HS-5 (cell line): ENCODE measurements at places on chromosomes 5 and 9.

DNA sequence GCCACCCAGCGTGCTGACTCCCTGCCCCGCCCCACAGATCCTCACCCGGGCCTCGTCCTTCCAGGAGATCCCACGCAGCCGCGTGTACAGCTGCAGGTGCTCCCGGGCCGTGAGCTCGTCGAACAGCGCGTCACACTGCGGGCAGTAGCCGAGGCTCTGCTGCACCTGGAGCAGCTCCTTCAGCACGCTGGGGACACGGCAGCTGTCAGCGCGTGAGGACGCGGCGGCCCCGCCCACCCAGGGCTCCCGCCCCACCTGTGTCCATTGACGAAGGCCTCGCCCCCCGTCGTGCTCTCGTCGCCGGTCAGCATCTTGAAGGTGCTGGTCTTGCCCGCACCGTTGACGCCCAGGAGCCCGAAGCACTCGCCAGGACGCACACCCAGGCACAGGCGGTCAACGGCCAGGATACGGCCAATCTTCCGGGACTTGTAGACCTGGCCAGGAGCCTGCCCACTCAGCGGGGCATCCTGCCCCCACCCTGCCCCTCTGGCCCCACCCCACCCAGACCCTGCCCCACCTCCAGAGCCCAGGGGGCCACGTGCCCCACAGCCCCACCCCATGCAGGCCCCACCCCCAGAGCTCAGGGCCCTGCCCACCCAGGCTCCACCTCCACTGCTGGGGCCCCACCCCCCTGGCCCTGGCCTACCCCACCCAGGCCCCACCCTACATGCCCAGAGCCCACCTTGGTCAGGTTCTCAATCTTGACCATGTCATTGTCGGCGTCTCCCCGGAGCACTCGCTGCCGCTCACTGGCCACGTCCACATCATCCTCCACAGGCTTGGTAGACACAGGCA, 13.8 kb upstream of the CLIC3 start:
- DNase-seq = no peak

DNA sequence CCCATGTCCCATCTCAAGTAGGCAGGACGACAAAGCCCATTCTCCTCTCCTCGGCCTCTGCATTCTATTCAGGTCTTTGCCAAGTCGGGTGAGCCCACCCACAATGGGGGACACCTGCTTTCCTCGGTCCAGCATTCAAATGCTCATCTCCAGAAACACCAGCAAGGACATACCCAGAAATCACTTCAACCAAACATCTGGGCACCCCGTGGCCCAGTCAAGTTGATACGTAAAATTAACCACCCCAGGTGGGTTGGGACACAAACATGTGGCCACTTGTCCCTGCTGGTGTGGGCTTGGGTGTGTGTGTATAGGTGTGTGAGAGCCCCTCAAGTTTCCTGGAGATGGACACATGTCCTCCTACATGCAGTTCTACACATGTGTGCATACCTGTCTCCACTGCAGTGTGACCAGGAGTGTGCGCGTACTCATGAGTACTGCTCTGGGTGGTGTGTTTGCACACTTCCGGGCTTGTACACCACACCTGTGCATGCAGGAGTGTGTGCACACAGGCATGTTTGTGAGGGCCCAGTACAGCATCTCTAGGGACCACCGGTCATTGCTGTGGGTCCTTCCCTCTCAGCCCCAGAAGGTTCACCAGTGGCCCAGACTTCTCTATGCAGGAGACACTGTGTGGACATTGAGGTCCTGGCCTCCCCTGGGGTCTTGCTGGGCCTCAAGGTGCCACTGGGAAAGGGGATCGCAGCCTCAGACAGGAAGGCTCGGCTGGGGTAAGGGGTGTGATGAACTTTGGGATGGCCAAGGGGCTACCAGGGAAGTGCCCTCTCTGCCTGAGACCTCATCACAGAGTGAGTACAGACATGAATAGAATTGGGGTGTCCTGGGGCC, 35.4 kb upstream of the RXRA start:
- DNase-seq = no peak

- DNase-seq = no peak
Observed at GRCh38 chr9:128144239-128145181, 4.7 kb upstream of the LCN2 start.

- DNase-seq = no peak
Observed at GRCh38 chr5:136141561-136141960, 8.9 kb downstream of the SMAD5 start.

- no peak for DNase-seq
Observed at GRCh38 chr9:97906236-97906831, 16.0 kb downstream of the TRMO start.

GRCh38 chr9:90555351-90556057, 87.1 kb downstream of the DIRAS2 start:
- DNase-seq = no peak

GRCh38 chr5:175796536-175797499, 74.6 kb upstream of the CPLX2 start:
- no peak for DNase-seq

GRCh38 chr9:74275872-74276508, 221.1 kb upstream of the RORB start:
- DNase-seq = no peak

DNA sequence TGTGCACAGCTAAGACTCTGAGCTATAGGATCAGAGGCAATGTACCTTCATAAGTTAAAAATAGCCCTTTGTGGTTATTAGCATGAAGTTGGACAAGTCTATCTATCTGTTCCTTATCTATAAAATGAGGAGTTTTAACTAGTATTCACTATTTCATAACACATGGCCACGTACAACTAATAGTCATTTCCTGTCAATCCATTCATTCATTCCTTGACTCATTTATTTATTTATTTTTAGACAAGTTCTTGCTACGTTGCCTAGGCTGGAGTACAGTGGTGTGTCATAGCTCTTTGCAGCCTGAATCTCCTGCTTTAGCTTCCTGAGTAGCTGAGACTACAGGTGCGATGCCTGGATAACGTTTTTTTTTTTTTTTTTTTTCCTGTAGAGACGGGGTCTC, 92.1 kb downstream of the NR3C1 start:
- peak; percentile 81 for DNase-seq

- DNase-seq = no peak
Observed at GRCh38 chr9:82716821-82717220, 346.1 kb downstream of the RASEF start.

DNA sequence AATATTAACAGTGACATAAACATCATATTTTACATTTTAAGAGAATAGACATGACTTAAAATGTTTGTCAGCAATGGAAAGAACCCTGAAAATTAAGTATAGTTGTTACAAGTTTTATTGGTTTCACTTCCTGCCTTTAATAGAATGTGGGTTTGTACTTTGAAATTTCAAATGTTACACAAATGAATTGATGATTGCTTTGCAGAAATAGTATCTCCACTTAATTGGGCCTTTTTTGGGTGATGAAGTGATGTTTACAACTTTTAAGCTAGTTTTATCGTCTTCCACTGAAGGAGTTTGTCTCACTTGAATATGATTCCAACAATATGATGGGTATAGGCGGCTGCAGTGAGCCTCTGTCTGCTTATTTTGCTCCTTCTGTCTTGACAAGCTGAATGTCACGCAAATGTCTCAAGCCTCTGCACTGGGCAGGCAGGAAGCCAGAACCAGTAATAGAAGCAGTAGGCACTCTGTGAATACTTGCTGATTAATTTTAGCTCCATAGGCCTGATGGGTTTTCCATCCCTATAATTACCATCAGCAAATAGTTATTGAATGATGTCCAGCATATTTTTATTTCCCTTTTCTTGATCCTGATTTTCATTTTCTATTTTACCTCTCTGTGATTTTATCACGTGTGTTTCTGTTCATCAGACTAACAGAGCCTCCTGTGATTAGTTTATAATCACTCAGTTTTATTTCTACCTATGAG, 10.6 kb upstream of the NR3C1 start:
- no peak for DNase-seq

DNA sequence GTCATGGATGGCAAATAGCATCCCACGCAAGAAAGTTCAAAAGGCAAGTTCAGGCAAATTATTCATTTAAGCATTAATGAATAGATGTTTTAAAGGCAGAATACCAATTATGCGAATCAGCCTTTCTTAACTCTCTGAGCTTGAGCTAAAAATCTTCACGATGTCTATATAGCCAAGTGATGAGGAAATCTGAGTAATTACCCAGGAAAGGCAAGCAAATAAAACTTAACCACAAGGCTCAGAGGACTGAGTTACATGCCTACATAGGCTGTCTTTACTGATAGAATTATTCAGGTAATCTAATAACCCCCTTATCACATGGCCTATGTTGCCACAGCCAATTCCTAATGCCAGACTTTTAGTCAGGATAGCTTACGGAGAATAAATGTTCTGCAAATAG, 120.8 kb upstream of the MTAP start:
- peak; percentile 85 for DNase-seq

- no peak for DNase-seq
Observed at GRCh38 chr9:101270302-101270701, 114.5 kb downstream of the BAAT start.

DNA sequence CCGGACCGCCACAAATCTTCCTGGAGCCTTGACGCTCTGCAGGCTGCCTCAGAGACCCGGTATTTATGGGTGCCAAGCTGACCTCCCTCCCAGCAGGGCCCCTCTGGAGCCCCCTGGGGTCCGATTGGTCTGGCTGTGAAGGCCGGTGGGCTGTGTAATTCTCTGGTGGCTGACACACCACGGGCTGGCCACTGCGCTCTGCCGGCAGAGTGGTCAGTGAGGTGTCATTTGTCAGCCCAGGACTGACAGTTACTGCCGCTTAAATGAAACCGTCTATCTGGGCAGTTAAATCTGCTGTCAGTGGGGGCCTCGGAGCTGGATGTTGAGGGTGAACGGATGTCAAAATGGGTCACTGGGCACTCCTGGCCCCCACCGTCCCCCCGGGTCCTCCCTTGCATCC, 10.7 kb downstream of the NR5A1 start:
- DNase-seq = no peak

GRCh38 chr5:133470841-133471240, 141.5 kb downstream of the FSTL4 start:
- no peak for DNase-seq

DNA sequence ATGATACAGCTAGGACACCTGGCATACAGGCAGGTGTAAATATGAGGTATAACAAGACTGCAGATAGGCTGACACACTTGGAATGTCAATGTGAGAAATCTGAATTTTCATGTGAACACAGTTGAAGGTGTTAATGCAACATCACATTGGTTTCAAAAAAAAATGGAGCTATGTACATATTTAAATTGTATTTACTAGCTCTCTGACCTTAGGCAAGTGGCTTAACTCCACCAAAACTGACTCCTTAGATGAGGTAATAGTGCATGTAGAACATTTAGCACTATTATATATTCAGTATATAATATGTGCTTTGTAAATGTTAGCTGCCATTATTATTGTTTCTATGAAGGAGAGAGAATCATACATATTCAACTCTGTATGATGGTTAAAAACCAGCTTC, 48.0 kb downstream of the HTR4 start:
- no peak for DNase-seq
